Activated T-cell treated with anti-CD3 and anti-CD28 coated beads, Interleukin-2, amount 50 U/mL, for 72 hours (primary cell): ENCODE measurements at places on chromosomes 3 and 15. TPM values are rescaled to one million over a fixed set of nuclear protein-coding genes. Genes with fewer than 3 reads are reported as not detected.

ATP10A gene
- total RNA-seq: 21.9 TPM

ISL2 gene
- 0.83 TPM for total RNA-seq

KBTBD8 gene
- total RNA-seq: 20.4 TPM

ARHGEF3 gene
- total RNA-seq: 43.6 TPM

CPNE4 gene
- 0.17 TPM for total RNA-seq

HAPLN3 gene
- 82.5 TPM for total RNA-seq

SST gene
- total RNA-seq: not detected

CCDC54 gene
- not detected for total RNA-seq

RSL24D1 gene
- 207 TPM for total RNA-seq

SH2D7 gene
- total RNA-seq: not detected

CLSTN2 gene
- not detected for total RNA-seq

ISLR gene
- 0.12 TPM for total RNA-seq

PCOLCE2 gene
- total RNA-seq: not detected

RTP2 gene
- not detected for total RNA-seq

RTP3 gene
- total RNA-seq: not detected

ELL3 gene
- total RNA-seq: 2.2 TPM

RETNLB gene
- total RNA-seq: not detected

ACTR8 gene
- total RNA-seq: 47.2 TPM

OSTN gene
- not detected for total RNA-seq

SHC4 gene
- 1.2 TPM for total RNA-seq

TMC3 gene
- total RNA-seq: not detected

TM4SF18 gene
- not detected for total RNA-seq

KCNAB1 gene
- total RNA-seq: not detected

EAF2 gene
- total RNA-seq: 17.9 TPM

GP5 gene
- 1.9 TPM for total RNA-seq

KCNMB2 gene
- not detected for total RNA-seq

ECE2 gene
- not detected for total RNA-seq

CRABP1 gene
- total RNA-seq: 0.65 TPM

IL17RE gene
- 0.94 TPM for total RNA-seq

CCR9 gene
- total RNA-seq: 0.14 TPM

SLC22A14 gene
- 0.21 TPM for total RNA-seq

CADPS gene
- total RNA-seq: not detected

IP6K2 gene
- 75.4 TPM for total RNA-seq

TEX9 gene
- 2.6 TPM for total RNA-seq

LINGO1 gene
- total RNA-seq: 0.17 TPM

GABRB3 gene
- total RNA-seq: 0.07 TPM

CACNA2D3 gene
- not detected for total RNA-seq

DUOXA2 gene
- total RNA-seq: not detected

GPR27 gene
- 0.90 TPM for total RNA-seq

ANKRD34C gene
- not detected for total RNA-seq

CD80 gene
- 8.3 TPM for total RNA-seq

SQOR gene
- 166 TPM for total RNA-seq

CPEB1 gene
- total RNA-seq: 1.1 TPM

CRELD1 gene
- 25.3 TPM for total RNA-seq

PPARG gene
- 1.9 TPM for total RNA-seq

NTRK3 gene
- total RNA-seq: 4.2 TPM

PLCH1 gene
- 1.1 TPM for total RNA-seq
